ENCODE measurements at places on chromosomes 2 and 18. TPM values are rescaled to one million over a fixed set of nuclear protein-coding genes. Genes with fewer than 3 reads are reported as not detected.

Gene NXPH2
- total RNA-seq: not detected

GRCh38 chr2:66805016-66805865 lies 370.3 kb downstream of the MEIS1 start:
- no peak for DNase-seq

Gene METTL21A
- 10.1 TPM for total RNA-seq

Gene CRYGD
- total RNA-seq: not detected

DNA sequence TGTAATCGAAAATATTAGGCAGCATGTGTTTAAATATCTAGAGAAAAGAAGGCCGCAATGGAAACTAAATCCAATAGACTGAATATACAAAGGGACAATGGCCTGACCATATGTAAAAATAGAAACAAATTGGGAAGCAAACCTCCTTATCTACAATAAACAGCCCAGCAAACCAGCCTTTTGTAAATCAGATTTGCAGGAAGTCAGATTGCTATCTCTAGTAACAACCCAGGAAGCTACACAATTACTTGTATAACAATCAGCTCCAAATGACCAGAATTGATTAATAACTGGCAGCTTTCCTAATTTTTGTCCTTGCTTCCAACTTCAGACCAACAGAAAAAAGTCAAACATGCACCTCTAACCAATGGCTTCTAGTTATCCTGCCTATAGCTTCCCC lies 860.0 kb downstream of the CPS1 start:
- no peak for DNase-seq

DNA sequence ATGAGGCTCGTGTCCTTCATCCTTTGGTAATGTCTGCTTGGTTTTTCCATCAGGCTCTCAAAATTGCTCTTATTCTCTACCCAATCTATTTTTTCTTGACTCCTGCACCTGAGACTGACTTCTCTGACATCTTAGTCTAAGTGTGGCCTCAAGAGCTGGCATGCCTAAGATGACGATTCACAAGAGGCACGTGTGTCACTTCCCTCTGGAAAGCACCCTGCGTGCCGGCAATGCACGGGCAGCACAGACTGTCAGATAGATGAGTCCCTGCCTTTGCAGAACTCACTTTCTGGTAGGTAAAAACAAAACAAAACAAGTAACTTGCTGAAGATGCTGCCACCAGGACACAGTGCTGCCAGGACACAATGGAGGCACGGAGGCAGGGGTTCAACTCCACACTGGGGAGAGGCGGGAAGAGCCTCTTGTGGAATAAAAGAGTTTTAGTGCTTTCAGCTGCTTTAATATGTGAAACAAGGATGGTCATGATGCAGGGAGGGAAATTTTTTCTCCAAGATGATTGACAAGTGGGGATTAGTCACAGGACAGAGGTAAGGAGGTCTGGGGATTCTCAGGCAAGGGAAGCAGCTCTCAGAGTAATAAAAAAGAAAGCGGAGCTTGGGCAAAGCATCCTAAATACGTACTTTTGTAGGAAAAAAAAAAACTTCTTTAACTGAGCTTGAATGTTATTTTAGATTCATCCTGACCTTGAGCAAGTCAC lies 27.3 kb downstream of the CYB5A start:
- DNase-seq: no peak

GRCh38 chr18:8623549-8624106 lies 14.4 kb downstream of the RAB12 start:
- DNase-seq: no peak

DNA sequence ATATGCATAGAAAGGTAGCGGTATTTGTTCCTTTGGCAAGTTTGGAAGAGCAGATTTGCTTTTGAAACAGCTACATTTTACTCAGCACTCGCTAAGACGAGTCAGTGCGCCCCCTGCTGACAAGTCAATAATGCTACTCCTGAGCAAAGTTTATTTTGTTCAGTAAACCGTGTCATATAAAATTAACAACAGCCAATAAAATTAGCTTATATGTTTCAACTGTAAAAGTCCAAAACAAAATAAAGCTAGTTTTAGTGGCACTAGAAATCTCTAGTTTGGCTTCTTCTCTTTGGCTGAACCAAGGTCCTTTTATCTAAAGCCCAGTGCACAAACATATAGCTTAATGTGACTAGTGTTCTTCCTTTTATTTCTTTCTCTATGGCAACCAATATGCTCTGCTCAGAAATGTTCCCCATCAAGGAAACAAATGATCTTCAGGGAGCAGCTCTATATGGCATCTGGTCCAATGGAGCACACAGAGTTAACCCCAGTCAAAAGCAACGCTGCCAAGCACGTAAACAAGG lies 4.2 kb upstream of the POU3F3 start:
- DNase-seq: peak; percentile 70

GRCh38 chr18:41744421-41745030 lies 210.5 kb upstream of the PIK3C3 start:
- DNase-seq: no peak

DNA sequence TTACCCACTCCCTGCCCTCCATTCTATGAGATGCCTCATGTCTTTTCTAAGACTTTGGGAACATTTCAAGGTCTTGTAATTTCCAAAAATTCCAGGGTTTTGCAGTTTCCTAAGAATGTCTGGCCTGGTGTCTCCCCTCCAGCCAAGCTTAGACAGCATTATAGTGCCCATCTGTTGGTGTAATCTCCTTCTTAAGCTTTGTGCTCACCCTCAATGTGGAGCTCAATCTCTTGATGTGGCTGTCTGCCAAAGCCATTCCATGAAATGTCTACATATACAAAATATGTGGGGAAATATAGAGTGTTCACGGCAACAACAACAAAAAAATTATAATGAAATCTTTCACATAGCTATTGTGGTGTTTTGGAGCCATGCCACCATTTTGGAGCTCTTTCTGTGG lies 558.4 kb downstream of the PIK3C3 start:
- no peak for DNase-seq

GRCh38 chr2:3785220-3785889 lies 82.0 kb downstream of the DCDC2C start:
- DNase-seq: peak; percentile 70

- DNase-seq: peak; percentile 82
Observed at GRCh38 chr2:758073-758820, 81.0 kb upstream of the TMEM18 start.

Gene ARHGAP15
- 7.1 TPM for total RNA-seq

Gene DNAH7
- total RNA-seq: 0.98 TPM

DNA sequence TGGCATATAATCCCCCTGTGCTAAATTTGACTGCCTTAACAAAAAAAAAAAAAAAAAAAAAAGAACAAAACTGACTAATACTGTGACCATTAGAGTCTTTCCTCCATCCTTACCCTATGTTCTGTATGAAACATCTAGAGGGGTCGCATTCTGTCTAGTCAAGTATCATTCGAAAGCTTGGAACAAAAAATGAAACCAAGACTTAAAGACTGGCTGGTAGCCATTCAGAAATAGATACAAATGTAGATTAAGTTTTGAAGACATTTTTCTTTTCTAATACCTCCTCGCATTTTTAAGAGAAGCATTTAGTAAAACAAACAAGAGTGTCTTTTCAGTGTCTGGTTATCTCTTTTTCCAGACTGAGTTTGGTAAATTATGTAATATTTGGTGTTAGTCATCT lies 66.7 kb downstream of the SPATS2L start:
- no peak for DNase-seq

Gene PLGLB2
- total RNA-seq: 0.45 TPM

DNA sequence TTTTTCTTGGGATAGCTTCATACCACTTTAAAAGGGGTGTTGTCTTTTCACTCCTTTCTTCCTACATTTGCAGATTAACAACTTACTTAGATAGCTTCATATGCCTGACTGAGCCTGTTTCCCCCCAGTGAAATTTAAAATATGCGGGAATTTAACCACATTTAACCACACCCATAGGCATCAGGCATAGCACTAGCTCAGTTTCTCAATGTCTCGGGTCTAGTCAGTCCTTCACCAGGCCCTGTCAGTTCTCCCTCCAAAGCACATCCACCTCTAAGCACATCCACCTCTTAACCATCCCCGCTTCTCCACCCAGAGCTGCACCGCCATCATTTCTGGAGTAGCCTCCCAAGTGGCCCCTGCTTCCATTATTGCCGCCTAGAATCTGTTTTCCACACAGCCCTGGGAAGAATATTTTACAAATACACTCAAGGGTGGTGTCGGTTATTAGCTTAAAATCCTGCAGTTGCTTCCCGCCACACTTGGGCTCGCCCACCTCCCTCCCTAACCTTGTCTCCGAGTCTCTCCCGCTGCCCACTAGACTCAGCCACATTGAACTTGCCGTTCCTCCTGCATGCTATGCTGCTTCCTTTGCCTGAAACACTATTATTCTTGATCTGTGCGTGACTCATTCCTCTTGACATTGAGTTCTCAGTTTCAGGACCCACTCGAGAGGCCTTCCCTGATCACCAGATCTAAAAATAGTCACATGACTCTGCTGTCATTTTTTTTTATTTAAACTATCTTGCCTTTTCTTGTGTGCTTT lies 68.3 kb downstream of the SPTBN1 start:
- no peak for DNase-seq

Gene SCN7A
- total RNA-seq: 66.9 TPM

- DNase-seq: peak; percentile 77
Observed at GRCh38 chr18:59918320-59918755, 18.5 kb downstream of the PMAIP1 start.

- DNase-seq: no peak
Observed at GRCh38 chr2:95389245-95390119, 13.0 kb upstream of the FAHD2A start.

GRCh38 chr2:86393521-86394491 lies 47.4 kb upstream of the KDM3A start:
- peak; percentile 55 for DNase-seq

Gene GAL3ST2
- not detected for total RNA-seq

- no peak for DNase-seq
Observed at GRCh38 chr2:49028101-49028500, 126.2 kb downstream of the FSHR start.

GRCh38 chr2:95158441-95158840 lies 1.2 kb downstream of the ZNF514 start:
- no peak for DNase-seq

- DNase-seq: no peak
Observed at GRCh38 chr2:240919161-240919781, 13.1 kb downstream of the CROCC2 start.

Gene SERPINB13
- not detected for total RNA-seq

- DNase-seq: no peak
Observed at GRCh38 chr2:101474731-101475384, at the start of gene RFX8. Gene RFX8 (minus strand): TSS chr2:101475112. CDS start chr2:101466848, 8,264 bp downstream.

GRCh38 chr18:49275448-49275847 lies 185.0 kb downstream of the DYM start:
- DNase-seq: no peak

GRCh38 chr2:5915881-5916310 lies 223.7 kb downstream of the SOX11 start:
- peak; percentile 74 for DNase-seq

Gene AQP12B
- not detected for total RNA-seq

DNA sequence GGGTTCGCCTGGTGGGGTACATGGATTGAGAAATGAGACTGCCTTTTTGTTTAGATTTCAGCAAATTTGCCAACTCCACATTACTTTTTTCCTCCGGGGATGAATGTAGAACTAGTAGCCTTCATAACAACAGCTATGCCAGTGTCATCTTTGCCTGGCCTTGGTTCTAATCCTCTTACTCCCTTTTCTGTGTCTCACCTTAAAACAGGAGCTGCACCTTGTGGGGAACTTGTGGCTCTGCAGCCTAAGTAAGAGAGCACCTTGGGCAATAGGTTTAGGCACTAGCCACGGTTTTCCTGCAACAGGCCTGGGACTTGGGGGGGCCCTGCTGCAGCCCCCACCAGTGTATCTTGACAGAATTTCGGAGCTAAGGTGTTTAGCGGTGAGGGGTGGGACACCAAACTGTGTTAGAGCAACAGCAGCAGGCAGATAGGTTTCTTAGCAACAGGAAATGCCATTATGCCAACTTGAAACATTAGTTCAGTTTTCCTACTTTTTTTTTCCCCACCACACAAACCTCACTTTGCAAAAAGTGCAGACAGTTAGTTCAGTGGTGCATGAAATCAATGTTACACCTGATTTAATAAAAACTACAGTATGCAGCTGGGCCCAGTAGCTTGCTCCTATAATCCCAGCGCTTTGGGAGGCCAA lies 173.7 kb downstream of the PRKCE start:
- DNase-seq: no peak

GRCh38 chr2:191635333-191636234 lies 42.4 kb upstream of the NABP1 start:
- DNase-seq: no peak

GRCh38 chr2:175580652-175581051 lies 399.1 kb upstream of the ATP5MC3 start:
- DNase-seq: no peak

Gene RTP5
- total RNA-seq: not detected

- DNase-seq: no peak
Observed at GRCh38 chr2:66899109-66899508, 464.2 kb downstream of the MEIS1 start.

DNA sequence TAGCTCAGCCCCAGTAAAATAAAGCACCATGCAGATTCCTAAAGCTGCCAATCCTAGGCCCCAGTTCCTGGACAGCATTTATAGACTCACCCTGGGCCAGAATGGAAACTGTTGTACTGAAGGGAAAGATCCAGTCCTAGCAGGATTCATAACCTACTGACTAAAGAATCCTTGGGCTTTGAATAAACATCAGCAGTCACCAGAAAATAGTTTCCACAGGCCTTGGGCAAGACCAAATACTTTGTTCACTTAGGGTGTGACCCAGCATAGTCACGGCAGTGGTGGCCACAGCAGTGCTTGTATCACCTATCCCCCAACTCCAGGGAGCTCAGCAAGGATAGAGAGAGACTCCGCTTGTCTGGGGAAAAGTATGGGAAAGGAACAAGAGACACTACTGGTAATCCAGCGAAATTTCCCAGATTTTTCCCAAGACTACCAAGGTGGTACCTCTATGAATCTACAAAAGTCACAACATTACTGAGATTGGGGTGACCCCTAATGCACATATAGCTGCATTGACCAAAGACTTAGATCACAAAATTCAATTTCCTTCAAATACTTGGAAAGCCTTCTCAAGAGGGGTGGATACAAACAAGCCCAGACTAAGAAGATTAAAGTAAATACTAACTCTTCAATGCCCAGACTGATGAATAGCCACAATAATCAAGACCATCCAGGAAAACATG lies 748.1 kb upstream of the LRATD1 start:
- DNase-seq: no peak

DNA sequence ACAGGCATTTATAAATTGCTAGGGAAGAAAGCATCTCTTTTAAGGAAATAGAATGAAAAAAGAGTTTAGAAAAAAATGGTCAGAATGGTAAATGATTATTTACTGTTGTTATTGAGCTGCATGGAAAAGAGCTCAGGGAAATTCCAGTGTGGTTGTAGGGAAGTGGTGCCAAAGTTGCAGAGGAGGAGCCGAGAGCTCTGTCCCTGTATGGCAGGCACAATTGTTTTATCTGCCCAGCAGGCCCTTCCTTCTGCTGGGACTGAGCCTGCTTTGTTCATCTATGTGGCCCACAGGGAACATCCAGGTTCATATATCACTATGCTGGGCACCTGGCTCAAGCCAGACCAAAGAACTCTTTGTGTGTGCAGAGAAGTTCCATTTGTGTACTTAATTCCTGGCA lies 80.8 kb upstream of the AGAP1 start:
- DNase-seq: no peak

DNA sequence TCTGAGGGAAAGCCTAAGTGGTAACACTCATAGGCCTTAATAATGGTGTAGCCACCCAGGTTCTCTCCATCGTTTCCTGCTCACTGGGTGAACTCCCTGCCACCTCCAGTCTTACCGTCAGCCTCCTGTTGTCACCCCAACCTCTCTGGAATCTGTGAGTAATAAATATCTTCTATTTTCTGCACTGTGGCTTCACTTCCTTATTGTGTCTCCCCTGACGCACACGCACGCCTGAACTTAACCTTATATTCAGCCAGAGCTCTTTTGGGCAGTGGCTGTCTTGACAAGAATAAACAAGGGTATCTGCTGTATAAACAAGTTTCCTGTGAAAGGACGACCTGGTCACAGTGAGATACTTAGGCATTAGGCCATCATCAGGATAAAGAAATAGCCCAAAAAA lies 467.2 kb downstream of the SPAG16 start:
- no peak for DNase-seq

Gene MRPL19
- total RNA-seq: 40.5 TPM
